ENCODE measurements at places on chromosomes 1 and 21.

- DNase-seq: no peak
Observed at GRCh38 chr1:110424699-110425611, 17.5 kb upstream of the LAMTOR5 start.

GRCh38 chr1:58528518-58528917, 18.0 kb downstream of the OMA1 start:
- no peak for DNase-seq

DNA sequence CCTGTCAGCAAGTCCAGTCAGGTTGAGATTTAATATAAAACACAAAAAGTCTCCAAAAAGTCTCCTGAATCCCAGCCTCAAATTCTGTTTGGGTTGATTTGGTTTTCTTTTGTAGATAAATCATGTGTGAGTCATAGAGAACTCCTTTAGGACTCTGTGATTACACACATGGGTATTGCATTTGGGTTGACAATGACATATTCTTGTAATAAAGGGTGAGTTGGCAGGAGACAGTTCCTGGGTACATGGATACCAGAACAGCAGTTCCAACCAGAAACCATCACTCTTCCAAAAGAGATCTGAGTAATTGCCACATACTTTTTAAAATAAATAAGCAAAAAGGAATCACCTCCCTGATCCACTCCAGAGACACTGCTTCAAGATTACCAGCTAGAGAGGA, 8.9 kb downstream of the CR2 start:
- no peak for DNase-seq

DNA sequence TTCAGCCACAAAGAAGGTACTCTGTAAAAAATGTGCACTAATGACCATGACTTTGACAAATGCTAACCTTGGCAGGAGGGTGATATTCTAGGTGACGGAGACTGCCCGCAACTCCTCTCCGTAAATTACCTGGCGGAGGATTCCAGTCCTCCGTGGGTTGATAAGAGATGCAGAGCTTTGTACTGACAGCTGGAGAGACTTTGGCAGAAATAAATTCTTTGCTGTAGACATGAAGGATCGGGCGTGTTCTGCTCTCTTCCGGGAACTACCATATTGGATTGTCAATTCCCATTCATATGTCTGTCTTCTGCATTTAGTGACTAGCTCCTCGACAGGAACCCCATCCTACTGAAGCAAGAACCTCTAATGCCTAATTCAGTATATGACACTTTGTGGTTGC, 158.3 kb upstream of the KAZN start:
- DNase-seq: no peak

GRCh38 chr1:155725142-155725541, 36.3 kb downstream of the DAP3 start:
- DNase-seq: no peak

DNA sequence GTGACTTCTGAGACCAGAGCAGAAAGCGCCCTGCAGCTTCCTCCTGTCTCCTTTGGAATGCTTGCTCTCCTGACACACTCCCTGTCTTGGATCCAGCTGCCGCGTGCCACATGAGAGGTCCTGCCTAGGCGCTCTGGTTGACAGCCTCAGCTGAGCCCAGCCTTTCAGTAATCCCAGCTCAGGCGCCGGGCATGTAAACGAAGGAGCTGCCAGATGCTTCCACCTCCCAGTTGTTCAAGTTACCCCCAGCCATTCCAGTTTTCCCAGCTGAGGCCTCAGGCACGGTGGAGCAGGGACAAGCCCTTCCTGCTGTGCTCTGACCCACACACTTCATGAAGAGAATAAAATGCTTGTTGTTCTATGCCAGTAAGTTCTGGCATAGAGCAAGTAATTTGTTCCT, 14.3 kb upstream of the CD34 start:
- no peak for DNase-seq

DNA sequence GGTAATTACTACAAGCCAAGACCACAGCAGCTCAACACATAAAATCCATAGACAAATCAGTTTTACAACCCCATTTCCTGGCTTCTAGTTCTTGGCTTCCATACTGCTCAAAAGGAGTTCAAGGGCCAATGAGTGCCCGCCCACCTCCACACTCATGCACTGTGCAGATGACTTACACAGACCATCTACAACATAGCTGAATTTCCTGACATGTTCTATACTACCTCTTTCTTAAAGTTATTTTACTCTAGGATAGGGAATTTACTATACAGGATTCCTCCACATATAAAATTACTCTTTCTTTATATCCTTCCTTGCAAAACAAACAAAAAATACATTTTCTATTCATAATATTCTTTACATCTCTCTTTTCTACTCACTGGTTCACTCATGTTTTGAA, 14.6 kb downstream of the BACE2 start:
- DNase-seq: no peak

DNA sequence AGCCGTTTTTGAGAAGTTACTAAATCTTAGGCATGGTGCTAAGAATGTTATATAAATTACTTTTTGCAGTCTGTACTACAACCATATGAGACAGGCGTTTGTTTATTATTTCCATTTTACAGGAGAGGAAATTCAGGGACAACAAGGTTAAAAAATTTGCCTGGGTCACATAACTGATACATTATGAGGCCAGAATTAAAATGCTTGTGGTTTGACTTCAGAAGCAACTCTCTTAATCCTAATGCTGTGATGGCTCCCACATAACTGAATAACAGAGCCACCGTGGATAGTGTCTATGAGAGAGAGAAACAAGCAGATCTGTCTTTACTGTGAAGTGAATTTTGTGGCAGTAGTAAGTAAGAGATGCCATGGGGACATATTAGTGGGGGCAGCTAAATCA, 184.9 kb downstream of the NCAM2 start:
- no peak for DNase-seq

DNA sequence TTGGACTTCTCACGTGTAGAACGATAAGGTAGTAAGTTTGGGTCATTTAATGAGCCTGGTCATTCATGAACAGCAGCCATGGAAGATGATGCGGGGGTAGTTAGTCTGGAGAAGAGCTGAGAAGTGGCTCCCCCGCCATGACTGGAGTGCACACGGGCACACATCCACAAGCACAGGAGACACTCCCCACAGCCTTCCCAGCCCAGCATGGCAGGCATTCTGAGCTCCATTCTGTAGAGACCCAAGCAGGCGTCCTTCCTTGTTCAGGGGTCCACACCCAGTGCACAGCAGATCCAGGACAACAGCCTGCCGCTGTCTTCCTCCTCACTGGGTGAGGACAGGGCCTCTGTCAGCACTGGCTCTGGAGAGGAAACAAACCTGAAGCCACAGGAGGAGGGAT, 57.0 kb downstream of the SCCPDH start:
- DNase-seq: no peak

GRCh38 chr1:117284399-117285215, 73.9 kb upstream of the VTCN1 start:
- DNase-seq: peak; percentile 56

DNA sequence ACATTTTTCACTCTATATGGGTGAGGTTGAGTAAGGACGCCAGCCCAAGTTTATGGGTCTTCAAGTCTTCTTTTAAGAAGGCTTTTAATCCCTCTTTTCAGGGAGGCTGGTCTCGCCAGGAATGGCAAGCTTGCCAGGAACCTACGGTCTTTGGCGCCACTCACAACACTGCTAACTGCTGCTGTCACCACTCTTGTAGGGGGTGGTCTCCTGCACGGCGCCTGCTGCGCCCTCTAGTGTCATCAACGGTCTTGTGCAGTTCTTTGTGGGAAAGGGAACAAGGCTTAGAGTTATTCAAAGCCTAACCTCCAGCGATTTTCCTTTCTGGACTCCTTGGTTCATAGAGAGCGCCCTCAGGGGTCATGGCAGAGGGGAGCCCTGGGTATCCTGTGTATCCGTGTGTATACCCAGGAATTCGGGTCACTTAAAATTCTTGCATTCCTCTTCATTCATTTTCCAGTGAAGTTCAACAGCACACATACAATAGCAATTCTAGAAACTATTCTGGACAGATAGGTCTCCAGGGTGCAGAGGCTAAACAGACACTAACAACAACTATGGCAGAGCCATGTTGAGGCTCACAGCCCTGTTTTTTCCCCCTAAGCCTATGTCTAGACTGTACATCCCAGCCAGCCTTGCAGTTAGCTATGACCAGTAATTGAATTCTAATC, 392.8 kb upstream of the CAMK1G start:
- peak; percentile 18 for DNase-seq

GRCh38 chr1:6109688-6110087, 64.0 kb downstream of the KCNAB2 start:
- no peak for DNase-seq

- DNase-seq: peak; percentile 89
Observed at GRCh38 chr21:35924714-35925301, 135.5 kb downstream of the SETD4 start.

DNA sequence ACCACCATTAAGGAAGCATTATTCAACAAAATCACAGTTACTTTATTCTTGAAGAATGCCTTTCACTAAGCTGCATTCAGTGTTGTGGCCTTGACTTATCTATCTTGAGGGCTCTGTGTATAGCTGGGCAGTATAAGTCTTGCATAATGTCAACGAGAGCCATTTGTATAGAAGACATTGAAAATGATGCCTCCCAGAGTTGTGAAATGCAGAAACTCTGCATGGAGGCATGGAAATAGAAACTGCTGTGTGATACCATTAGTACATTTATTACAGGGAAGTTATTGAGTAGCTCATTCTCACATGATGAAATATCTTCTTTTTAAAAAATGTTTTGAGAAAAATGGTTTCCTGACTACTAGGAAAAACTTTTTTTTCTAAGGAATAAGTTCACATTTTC, 111.4 kb upstream of the SNX7 start:
- peak; percentile 58 for DNase-seq

DNA sequence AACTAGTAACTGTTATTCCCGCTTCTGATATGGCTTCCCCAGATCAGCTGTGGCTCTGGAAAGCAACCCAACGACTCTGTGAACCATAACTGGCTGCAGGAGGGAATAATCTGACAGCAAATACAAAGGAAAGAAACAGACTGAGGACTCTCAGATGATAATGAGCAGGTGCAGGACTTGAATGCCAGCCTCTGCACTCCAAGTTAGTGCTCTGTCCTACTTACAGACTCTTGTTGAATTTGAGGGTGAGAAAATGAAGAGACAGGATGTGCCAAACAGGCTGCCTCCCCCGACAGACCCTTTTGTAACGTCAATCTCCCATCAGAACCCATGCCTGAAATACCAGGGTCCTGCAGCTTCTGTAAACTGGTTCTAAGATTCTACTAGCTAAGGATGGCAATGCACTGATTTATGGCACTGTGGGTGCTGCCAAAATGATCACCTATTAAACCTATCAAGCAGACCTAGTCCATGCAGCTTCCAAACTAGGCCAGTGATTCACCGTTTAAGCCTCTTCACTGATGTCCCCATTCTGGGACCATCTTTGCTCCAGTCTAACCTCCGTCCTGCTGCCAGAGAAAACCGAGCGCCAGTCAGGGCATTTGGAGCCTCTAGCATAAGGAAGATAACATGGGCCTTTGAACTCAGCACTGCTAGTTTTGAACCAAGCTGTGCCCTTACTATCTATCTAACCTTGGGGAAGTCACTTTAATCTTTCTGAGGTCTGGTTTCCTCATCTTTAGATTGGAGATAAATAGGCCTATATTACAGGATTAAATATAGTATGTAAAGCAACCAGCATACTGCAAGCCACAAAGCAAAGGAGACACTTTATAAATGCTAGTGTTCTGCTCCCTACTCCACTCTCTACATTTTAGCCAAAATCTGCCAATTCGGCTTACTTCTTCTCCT, 4.8 kb downstream of the MKNK1 start:
- peak; percentile 23 for DNase-seq

GRCh38 chr1:46180082-46180616, 3.9 kb upstream of the P3R3URF start:
- no peak for DNase-seq

DNA sequence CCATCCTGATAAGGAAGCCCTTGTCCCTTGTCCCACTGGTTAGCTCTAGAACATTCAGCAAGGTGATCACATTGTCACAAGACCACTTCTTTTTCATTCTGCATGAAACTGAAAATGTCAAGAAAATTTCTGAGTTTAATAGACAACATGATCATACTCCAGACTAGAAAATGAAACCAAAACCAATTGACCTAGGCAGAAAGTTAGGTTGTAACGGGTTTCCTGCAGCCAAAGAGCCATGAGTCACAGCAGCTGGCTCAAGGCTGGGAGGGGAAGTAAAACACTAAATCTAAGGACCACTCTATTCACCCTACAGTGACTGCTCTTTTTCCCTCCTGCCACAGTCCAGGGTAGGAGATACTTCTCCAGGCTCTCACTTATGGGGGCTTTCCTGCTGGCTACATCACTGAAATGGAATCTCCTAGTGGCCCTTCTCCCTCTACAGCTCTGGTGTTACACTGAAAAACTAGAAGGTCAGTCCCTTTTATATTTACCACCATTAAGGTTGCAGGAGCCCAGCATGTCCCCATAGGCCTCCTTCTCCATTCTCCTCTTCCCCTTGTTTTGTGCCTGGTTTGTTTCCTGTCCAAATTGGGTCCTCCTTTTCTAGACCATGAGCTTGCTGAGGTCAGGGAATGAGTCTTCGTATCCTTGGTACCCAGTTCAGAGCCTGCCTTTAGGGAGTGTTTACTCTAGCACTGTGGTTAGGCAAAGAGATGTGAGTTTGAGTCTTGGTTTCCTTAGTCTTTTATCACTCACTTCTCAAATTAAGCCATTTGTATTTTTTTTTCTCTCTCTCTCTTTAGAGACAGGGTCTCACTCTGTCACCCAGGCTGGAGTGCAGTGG, 236.5 kb upstream of the JUN start:
- peak; percentile 92 for DNase-seq

DNA sequence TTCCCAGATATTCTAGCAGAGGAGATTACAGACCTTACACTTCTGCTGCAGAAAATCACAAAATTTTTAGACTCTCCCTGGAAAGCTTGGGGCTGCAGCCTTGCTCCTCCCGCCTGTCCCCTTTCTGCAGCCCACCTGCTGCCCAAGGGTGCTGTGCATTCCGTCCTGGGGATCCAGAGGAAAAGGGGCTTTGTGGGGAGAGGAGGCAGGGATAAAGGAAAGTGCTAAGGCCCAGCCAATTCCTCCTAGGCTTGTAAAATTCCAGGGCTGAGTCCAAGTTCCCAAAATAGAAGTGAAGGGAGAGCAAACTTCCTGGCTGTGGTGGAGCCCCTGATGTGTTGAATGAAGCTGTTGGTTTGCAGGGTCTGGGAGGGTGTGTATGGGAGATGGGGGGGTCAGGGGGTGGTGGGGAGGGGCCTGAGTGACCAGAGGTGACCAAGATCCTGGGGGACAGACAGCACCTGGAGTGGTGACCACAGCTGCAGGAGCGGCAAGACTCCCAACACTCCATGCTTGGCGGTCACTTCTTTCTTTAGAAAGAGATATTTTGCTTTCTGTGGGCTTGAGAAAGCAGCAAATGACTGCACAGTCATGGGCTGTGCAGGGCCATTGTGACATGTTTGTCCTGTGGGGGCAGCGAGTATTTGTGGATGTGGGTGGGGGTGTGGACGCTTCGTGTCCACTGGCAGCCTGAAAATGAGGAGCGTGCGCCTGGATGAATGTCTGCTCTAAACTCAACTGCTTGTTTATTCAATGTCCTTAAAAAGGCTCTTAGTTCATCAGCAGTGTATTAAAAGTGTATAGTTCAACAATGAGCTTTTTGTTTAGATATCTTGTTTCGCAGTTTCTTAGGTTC, 68.4 kb downstream of the TLR5 start:
- DNase-seq: no peak

DNA sequence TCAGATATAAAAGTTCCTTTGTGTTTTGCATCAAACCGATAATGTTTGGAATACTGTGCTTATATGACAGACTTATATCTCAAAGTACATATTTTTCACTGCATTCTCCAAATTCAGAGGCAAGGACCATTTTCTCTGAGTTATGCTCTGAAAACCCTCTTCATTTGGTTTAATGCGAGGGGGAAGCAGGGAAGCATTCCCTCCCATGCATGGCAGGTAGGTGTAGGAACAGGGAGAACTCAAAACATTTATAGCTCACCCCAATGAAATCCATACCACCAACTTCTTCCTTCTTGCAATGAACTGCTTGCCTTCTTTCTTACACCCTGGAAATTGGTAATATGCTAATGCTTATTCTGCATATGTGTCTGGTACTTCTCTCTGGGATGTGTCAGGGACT, 10.7 kb upstream of the ERICH3 start:
- DNase-seq: no peak
